ENCODE measurements at places on chromosomes 16 and 17.

GRCh38 chr16:85717393-85718152 is 28.8 kb upstream of the GINS2 start:
- peak; percentile 54 for DNase-seq

DNA sequence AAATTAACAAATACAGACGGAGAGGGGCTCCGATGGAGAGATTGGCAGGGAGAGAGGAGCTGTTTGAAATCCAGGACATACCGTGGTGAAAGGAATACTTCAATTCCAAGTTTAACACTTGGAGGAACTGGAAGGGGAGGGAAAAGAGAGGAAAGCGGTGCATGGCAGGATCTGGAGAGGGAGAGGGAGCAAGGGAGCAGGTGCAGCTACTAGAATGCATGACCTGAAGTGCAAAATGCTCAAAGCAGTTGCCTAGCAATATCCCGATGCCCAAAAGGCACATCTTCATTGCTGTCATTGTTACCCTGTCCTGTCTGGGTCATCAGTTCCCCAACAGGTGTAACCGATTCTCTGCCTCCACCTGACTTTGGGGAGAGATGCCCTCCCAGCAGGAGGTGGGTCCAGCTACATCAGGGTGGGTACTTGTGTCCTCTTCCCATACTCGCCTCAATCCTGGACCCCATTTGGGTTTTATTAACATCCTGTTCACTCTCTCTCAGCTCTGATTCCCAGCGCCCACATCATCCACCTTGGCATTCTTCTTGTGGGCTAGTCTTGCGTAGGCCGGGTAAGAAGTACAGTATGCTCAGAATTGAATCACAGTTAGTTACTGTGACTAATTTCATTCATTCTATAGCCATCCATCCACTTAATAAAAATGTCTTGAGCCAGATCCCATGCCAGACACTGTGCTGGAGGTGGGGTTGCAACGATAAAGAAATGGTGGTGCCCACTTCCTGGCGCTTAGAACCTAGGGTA is 37.4 kb upstream of the EMP2 start:
- DNase-seq: no peak

DNA sequence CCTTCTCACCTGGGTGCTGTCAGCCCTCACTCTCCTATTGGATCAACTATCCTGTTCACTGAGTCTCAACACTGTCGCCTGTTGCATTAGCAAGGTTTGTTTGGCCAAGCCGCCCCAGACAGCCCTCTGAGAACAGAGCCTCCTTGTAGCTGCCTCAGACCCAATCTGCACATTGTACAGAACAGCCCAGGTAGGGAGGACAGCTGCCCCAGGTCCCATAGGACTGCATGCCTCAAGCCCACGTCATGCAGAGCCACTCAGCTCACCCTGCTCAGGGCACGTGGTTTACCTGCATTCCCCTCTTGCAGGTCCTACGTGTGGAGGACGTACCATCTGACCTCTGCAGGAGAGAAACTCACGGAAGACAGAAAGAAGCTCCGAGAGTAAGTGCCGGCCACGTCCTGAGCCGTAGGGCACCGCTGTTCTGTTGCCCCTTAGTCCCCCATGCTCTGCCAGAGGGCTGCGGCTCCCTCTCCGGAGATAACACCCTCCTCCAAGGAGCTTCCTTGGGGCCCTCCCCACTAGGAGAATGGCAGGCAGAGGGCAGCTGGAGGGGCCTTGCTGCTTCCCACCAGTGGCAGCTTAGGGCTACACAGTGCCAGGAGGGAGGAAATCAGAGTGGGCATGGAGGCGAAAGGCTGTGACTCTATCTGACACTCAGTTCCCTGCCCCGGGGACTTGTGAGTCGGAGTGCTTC is 2.8 kb downstream of the SNRNP25 start:
- DNase-seq: no peak

DNA sequence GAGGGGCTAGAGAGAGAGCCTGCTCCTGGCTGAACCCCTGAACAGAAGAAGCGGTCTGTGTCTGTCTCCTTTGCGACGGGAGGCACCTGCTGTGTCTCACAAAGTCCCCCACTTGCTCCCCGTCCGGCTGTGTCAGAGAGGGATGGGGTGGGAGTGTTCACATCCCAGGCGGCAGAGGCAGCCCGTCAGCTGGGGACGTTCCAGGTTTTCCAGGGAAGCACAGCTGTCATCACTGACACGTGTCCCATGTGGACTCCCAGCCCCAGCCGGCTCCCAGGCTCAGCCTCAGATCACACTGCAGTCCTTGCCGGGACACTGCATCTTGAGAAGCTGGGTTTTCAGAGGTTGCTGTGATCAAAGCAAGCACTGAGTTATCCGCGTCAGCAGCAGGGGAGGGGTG is 1.6 kb downstream of the TELO2 start:
- DNase-seq: no peak

- DNase-seq: no peak
These were observed 669.0 kb upstream of the RBFOX1 start for GRCh38 chr16:6663668-6664067.

GRCh38 chr16:54519161-54519695 is 232.6 kb upstream of the IRX3 start:
- DNase-seq: no peak

- no peak for DNase-seq
These were observed 14.3 kb downstream of the SGCA start for GRCh38 chr17:50180111-50180510.

GRCh38 chr17:68439656-68440290 is 17.5 kb downstream of the WIPI1 start:
- DNase-seq: no peak

GRCh38 chr17:75321506-75321905 is 32.3 kb upstream of the SLC25A19 start:
- DNase-seq: no peak

DNA sequence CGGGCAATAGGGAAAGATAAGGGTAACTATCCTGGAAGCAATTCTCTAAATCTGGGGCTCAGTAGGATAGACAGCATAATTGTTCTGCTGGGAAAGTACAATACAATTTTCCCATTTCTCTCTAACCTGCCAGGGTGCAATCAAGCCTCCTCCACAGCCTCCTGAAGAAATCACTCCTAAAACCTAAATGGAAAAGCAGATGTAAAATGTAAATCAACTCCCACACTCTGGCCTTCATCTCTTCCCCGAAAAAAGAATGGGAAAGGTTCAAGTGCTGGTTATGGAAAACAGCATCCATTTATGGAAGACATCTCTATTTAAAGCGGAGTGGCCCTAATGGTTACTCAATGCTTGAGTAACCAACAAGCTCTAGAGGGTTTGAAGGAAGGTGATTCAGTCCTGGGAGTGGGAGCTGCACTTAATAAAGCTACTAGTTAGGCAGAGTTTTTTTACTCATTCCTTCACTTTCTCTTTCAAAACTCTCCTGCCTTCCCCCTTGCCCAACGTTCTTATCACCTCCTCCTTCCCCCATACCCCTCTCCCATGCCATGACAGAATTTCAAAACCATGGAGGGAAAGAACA is 5.1 kb downstream of the MMD start:
- DNase-seq: no peak
